ENCODE measurements at places on chromosomes 5 and 9. TPM values are rescaled to one million over a fixed set of nuclear protein-coding genes. Genes with fewer than 3 reads are reported as not detected.

DNA sequence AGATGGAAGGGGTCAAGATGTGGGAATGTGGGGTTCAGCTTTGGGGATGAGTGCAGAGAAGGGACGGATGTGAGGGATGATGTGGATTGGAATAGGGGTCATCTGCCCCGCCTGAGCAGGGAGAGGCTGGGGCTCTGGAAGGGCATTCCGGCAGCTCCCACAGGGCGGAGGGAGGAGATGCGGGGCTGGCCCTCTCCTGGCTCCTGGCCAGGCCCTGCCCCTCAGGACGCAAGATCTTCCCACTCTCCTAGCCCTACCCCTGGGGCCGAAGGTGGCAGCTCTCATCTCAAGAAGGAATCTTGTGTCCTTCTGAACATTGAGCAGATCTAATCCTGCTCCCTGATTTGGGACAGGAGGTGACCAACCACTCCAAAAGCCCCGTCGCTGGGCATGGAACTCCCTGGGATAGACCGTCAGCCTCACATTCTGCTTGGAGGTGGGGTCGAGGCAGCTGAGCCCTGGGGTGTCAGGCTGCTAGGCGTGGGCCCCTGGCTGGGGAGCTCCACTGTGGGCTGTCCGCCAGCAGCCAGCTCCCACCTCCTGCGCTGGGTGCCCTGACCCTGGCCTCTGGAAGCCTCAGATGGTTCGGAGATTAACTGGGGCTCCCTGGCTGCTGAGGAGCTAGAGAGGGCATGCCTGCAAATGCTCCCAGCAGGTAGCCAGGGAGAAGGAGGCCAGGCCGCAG is 125.2 kb downstream of the ZNF354C start:
- no peak for DNase-seq

The WNT8A gene
- total RNA-seq, result not detected

DNA sequence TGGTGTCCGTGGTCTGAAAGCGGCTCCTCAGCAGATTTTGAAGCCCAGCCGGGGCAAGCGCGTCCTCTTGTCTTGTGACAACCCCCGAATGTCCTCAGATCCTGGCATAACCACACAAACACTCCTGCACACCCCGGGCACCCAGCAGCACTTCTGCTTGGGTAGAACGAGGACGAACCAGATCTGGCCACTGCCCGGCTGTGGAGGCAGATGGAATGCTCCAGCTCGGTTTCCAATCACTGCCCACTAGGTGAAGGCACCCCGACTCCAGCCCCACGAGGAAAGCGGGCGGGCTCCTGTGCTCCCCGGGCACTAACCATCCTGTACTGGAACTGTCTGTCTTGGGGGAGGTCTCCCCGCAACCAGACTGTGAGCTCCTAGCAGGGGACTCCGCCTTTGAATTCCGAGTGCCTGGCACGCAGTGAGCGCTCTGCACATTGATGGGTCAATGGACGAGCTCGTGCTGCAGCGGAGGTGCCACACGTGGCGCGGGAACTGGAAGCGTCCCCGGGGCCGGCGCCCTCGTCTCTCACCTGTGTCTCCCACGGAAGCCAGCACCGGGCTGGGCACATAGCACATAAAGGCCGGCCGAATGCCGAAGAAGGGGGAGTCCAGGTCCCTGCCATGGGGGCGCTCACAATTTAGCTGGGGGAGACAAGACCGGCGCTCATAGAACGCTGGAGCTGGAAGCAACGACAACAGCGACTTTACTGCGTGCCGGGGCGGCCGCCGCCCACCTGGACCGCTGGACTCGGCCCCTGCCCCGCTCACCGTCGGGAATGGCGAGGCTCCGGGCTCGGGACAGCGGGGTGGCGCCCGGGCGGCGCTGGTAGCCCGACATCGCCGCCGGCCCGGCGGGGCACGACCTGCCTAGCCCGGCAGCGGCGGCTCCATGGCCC is 608 bp downstream of the ENTR1 start:
- peak; percentile 90 for DNase-seq

The SLC6A3 gene
- not detected for total RNA-seq

- no peak for DNase-seq
Observed at GRCh38 chr9:71690063-71690688, 78.1 kb downstream of the CEMIP2 start.

DNA sequence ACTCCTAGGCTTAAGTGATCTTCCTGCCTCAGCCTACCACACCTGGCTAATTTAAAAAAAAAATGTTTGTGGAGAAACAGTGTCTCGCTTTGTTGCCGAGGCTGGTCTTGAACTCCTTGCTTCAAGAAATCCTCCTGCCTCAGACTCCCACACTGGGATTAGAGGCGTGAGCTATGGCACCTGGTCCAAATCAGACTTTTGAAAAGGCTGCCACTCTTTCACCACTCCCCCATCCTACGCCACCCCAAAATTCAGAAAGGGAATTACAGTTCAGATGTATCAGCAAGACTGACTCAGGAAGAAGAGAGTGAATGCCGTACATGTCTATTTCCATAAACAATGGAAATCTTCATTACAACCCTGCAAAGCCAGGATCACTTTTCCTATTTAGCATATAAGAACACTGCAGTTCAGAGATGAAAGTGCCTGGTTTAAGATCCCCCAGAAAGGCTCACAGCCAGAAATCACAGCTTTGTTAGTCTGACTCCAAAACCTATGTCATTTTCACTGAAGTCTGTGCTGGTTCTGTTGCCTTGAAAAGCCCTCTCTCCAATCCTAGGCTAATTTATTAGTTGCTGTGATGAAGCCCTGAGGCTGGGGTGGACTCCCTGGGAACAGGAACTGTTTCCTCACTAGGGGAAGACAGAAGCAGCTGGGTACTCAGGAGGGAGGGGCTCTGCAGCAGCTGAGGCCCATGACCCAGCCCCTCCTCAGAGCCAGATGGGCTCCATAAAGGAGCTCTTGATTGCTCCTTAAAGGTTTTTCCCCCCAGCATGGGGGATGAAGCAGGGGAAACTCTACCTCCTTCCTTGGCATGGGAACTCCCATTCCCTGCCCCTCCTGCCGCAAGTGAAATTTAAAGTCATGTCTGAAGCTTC is 3.1 kb downstream of the FBLL1 start:
- no peak for DNase-seq

- DNase-seq, result no peak
Observed at GRCh38 chr5:169218176-169218575, 82.8 kb downstream of the SLIT3 start.

- DNase-seq, result no peak
Observed at GRCh38 chr9:106920701-106921283, 57.8 kb downstream of the ZNF462 start.

The FOXD4L3 gene
- not detected for total RNA-seq

DNA sequence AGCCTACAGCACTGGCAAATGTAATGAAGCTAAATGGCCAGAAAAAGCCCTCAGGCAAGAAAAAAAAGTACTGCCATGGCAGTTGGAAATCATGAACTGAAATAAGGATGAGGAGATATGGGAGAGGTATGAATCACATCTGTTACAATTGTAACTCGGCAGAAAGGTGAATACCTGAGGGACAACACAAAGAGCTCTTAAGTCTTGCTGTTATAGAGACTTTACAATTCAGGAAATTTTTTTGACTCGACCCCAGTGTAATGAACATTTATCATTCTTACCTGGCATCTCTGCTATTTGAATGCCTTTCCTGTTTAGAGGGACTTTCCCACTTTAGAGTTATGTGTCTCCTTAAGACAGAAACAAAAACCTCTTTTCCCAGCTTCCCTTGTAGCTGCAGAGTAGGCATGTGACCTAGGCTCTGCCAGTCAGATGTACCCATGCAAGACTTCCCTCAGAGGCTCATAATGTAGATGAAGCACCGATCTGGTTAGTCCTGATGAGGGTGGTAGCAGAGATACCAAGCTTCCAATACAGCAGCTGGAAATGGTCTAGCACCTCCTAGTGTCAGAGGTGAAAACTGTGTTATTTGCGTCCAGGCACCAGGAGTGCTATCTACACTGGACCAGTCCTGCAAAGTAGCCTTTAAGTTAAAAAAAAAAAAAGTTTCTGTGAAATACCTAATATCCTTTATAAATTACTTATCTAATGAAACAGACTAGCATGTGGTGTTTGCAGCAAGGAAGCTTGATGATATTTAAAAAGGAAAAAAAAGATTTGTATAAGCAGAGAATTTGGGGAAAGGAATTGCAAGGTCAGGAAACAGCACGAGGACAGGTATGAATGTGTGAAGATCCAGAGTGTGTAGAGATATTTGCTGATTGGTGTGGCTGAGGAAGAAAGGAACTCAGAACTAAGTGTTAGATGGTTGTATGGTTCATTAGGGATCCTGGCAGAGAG is 146.9 kb upstream of the SLC1A3 start:
- DNase-seq, result no peak

GRCh38 chr5:84197538-84197937 is 187.1 kb downstream of the EDIL3 start:
- DNase-seq, result no peak

- DNase-seq, result no peak
Observed at GRCh38 chr5:180330270-180330648, 22.9 kb downstream of the GFPT2 start.

DNA sequence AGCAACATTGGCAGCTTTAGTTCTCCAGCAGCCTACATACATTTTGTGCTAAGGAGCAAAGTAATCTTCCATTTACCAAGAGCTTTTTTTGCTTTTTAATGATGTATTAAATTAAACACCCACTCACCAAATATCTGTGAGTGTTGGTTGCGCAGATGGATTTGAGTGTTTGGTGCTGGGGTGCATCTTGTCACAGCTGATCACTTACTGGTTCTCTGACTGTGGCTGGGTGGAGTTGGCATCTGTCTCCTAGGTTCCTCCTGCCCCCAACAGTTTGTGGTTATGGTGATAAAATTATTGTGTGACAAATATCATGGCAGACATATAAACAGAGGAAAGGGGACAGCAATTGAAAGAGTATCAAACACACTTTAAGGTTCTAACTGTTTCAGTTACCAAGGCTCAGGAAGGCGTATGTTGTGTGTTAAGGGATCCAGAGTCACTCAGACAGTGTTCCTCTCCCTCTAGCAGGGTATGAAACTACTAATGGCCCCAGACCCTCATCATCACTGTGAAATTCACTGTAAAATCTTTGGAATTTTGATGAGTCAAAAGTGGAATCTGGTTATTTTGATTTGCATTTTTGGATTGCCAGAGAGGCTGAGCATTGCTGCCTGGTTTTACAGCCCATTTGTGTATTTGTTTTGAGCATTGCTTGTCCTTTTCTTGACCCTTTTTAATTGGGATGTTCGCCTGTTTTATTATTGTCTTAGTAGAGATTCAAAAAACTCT is 81.7 kb downstream of the PDE8B start:
- DNase-seq, result no peak

DNA sequence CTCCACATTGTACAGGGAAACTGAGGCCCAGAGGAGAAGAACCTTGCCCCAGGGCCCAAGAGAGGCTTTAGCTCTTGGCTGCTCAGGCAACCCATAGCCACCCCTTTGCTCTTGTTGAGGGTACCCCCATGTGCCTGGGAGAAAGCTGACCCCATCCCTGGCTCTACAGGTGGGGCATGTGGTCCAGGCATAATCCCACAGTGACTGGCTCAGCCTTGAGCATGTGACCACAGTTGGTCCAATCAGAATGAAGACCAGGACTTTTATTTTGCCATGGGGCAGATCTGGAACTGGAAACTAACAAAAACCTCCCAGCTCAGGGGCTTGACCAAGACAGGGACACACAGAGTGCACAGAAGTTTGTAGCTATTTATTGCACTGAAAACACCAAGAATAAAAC is 29.3 kb downstream of the SLC6A7 start:
- DNase-seq, result no peak

DNA sequence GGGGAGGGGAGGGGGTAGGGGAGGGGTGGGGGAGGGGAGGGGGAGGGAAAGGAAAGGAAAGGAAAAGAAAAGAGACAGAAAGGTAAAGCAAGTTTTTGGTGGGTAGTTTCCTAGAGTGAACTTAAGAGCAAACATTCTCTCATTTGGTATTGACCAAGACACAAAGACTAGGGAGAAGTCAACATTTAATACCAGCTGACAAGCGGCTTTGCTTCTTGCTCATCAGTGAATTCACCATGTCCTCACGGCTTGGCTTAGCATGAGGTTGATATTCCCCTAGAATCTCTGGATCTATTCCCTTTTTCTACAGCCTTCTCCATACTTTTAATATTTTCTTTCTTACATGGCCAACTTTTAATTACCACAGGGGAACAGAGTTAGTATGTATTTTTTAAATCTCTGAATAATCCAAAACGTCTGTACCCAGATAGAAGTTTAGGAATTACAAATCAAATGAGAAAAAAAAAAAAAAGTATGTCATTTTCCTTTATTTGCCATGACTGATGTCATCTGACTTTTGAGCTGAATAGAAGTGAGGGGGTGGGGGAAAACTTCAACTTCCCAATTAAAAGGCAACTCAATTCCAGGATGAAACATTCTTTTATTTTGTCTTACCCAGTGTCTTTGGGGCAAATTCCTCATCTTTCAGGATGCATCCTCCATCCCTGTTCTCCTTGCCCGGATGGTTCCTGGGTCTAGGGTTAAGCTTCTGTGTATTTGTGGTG is 40.1 kb upstream of the GLIS3 start:
- DNase-seq, result no peak

DNA sequence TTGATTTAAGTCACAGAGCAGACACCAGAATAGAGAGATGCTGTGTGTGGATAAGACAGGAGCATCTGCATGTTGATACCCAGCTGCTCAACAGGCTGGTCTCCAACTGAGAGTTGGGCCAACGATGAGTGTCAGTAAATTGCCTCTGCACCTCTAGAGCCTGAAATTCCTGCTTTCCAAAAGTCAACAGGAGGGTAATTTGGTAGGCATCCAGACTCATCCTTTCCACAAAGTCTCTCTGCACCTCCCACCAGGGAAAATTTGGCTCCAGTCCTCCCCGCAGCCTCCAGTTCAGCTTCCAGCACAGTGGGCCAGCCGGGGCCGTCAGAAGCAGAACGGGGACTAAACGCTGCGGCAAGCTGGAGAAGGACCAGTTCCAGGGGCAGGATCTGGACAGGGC is 136.9 kb downstream of the RFK start:
- DNase-seq, result no peak

DNA sequence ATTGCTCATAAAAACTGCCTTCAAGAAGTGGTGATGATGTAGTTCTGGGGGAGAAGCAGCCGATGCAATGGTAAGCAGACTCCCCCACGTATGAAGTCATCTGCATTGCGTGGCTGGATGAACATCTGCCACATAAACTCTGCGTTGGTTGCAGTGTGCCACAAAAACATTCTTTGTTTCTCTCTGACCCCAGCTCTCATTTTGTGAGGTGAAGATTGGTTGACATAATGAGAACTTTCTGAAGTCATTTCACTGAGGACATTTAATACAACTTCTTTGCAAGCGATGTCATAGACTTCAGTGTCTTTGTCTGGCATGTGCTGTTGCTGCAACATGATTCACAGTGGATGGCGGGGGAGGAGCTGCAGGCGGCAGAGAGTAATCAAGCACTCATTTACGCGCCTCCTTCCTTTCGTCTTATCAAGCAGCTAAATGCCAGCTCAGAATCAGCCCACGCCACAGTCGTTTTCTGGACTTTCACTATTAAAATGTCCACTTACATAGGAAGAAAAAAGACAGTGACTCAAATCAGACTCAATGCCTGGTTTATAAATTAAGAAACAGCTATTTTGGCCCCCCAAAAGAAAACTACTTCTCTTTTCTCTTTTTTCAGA is 91.5 kb upstream of the NFIL3 start:
- no peak for DNase-seq

GRCh38 chr9:90189306-90189705 is 453.3 kb downstream of the DIRAS2 start:
- DNase-seq, result no peak

The SIL1 gene
- total RNA-seq, result 45.4 TPM

The SLC6A7 gene
- total RNA-seq, result not detected

GRCh38 chr5:113199122-113199905 is 222.7 kb downstream of the DCP2 start:
- no peak for DNase-seq

All from lower leg skin (tissue), 4 donors.